ENCODE measurements at places on chromosomes 11 and 22. TPM values are rescaled to one million over a fixed set of nuclear protein-coding genes. Genes with fewer than 3 reads are reported as not detected.

COA4 gene
- total RNA-seq = 90.7 TPM

APOBEC3B gene
- not detected for total RNA-seq

MYEOV gene
- total RNA-seq = 0.12 TPM

MN1 gene
- 13.0 TPM for total RNA-seq

OR51E1 gene
- 0.12 TPM for total RNA-seq

APOL1 gene
- total RNA-seq = 18.1 TPM

SLC17A6 gene
- not detected for total RNA-seq

ANGPTL5 gene
- 3.3 TPM for total RNA-seq

SLC43A1 gene
- total RNA-seq = 10.4 TPM

VWA5A gene
- 6.9 TPM for total RNA-seq

SLC22A12 gene
- total RNA-seq = not detected

CNTN5 gene
- total RNA-seq = not detected
